Germinal center (tissue), 1 donor: ENCODE measurements at places on chromosomes 2 and 18.

DNA sequence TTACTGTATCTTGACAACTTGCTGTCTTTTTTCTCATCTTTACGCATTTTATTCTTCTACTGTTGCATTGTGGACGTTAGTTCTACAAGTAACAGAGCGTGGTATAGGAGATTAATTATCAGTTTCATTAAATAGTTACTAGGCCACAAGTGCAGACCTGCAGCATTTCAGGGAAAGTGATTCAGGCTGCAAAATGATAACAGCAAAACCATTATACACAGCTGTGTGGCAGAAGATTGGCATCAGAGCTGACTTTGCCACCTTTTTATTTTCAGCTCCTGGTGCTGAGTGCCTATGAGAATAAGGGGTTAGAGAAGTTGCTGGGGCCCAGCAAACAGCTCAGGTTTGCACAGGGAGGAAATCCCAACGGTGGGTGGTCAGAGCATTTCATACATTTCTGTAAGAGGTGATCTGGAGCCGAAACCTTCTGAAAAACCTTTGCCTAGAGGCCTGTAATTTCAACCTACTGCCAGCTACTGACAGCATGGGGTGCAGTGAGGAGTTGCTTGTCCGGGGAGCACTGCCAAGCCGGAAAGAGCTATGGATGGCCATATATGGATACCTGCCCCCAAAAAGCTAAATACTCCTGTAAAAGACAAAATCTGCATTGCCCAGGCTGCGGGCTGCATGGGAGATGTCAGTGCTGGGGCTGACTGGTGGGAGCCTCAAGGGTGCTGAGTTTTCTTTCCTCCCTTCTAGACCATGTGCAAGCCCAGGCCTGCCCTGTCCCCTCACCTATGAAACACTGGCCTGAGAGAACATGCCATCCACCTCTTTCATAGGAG lies 2.7 kb upstream of the CCBE1 start:
- DNase-seq, result no peak

DNA sequence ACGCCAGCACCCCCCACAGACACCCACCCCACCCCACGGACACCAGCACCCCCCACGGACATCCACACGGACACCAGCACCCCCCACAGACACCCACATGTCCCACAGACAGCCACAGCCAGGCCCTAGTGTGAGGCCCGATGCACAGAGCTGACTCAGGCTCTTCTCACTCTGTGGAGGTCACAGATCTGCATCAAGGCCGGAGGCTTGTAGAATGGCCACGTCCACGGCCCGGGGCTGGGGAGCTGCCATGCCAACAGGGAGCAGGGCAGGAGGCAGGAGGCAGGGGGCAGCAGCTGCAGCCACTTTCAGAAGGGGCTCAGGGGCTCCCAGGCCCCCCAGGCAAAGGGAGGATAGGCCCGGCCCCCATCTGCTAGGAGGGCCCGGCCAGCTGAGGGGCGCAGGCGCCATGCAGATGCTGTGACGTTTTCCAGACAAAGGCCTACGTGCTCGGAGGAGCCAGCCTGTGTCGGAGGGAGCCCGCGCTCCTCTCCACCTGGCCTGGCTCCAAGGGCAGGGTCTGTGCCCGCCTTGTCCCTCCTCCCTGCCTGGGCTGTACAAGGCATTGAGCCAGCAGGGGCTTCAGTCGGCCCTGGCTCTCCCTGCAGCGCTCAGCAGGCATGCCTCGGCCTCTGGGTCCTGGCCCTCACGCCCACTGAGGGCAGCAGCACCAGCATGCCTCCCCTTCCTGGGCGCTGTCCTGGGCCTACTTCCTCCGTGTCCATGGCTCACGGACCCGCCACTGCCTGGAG lies 249.0 kb downstream of the TWIST2 start:
- DNase-seq, result no peak

GRCh38 chr2:71474116-71474743 lies 20.9 kb downstream of the DYSF start:
- DNase-seq, result no peak

GRCh38 chr2:57802243-57802642 lies 244.4 kb upstream of the VRK2 start:
- DNase-seq, result no peak

DNA sequence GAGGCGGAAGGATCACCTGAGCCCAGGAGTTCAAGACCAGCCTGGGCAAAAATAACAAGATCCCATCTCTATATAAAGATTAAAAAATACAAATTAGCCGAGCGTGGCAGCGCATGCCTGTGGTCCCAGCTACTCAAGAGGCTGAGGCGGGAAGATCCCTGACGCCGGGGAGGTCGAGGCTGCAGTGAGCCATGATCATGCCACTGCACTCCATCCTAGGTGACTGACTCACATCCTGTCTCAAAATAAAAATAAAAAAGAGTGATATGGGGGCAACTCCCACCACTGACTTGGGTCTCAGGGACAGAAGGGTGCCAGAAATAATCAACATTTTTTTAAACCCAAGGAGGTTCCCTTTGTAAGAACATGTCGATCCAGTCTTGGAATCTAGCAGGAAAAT lies 37.6 kb downstream of the ZNF516 start:
- no peak for DNase-seq

- DNase-seq, result no peak
Observed at GRCh38 chr18:12001421-12001820, 20.1 kb downstream of the IMPA2 start.

- DNase-seq, result no peak
Observed at GRCh38 chr2:187627153-187627552, 72.9 kb upstream of the TFPI start.

DNA sequence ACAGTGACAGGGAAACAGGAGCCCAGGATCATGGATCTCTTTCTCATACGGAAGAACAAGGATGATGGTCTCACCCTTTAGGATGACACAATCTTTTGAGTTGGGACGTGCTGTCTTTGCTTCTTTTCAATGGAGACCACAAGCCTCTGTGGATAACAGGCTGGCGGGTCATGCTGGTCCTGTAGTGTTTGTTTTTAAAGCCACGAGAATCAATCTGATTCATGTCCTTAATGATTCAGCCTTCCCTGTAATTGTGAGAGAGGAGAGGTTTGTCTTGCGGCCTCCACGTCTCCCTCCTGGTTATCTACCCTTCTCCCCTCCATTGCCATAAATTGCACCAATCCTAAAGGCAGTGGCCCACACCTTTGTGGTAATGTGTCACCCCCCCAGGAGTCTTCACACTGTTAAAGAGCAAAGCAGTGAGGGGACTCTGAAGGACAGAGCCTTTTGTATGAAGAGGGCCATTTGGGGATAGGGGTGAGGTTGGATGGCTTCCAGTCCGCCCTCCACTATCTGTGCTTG lies 87.7 kb upstream of the TGFA start:
- no peak for DNase-seq

DNA sequence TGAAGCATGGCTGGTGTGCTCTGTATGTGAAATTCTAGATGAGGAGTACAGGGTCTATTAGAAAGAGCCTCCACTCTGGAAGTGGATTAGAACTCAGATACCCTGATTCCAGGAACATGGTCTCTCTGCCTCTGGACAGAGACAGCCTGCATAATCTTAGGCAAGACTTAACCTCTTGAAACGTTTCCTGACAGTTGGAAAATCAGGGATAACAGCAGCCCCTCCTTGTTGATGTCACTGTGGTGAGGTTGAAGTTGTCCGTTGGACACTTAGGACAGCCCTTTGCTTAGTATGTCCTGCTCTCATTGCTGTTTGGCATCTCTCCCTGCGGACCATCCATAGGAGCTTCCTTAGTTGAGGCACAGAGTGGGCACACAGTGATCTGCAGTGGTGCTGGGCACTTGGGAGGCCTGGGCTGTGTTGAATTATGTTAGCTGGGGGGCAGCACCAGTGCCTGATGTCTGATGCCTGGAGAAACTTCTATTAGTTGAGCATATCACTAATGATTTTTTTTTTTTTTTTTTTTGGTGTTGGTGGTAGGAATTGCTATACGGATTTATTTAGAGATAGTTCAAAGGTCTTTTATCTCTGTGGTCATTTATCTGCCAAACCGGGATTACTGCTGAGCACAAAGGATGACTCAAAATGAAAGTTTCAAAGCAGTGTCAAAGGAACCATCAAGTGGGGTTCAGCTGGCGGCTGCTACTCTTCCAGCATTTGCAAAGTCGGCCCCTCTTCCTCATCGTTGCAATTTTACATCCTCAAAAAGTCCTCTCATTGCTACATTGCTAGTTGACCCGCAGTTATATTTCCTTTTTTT lies 28.8 kb downstream of the SETBP1 start:
- DNase-seq, result peak; percentile 29

DNA sequence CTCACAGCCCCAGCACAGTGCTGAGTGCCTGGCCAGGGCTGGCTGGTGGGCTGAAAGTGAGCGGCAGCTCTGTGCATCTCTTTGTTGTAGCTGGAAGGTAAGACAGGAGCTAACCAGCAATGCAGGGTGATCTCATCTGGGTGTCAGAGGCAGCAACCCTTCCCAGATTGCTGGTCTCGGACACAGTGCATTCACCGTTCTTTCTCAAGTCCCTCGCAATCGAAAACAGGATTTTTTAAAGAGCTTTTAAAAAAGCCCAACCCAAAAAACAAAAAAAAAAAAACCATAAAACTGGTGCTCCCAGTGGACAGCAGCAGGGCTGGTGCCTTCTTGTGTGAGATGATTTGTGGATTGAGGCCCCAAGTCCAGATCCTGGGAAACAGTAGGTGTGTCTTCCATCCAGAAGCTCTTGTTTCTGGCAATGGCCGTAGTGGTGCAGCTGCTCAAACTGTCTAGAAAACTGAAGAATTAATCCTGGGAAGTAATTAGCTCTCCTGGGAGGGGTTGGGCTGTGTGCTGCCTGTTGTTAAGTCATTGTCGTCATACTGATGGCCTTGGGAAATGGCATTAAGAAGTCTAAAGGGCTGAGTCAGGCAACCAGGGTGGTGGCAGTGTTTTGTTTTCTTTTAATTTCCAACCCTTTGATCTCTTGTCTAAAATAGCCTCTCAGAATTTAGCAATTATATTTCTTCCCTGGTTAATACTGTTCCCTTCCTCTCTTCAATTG lies 156.7 kb downstream of the KLHL29 start:
- DNase-seq, result no peak

GRCh38 chr2:217208867-217209266 lies 349.0 kb upstream of the TNP1 start:
- DNase-seq, result no peak

GRCh38 chr2:38621018-38621417 lies 18.3 kb upstream of the HNRNPLL start:
- DNase-seq, result no peak

- no peak for DNase-seq
Observed at GRCh38 chr18:79241755-79242154, 154.0 kb upstream of the NFATC1 start.

DNA sequence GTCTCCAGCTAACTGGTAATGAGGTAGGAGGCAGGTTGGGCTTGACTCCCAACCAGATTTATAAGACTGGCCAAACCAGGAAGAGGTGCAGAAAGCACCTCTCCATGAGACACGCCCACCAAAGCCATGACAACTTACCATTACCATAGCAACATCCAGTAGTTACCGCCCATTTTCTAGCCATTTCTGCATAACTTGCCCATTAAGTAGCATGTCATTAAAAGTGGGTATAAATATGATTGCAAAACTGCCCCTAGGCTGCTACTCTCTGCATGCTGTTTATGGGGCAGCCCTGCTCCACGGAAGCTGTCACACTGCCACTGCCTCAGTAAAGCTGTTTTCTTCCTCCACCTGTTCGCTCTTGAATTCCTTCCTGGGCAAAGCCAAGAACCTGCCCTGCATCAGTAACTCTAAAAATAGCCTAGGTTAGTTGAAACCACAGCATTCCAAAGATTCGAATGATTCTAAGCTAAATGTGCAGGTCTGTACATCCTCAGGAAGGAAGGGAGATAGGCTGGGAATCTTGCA lies 131.9 kb downstream of the ATL2 start:
- no peak for DNase-seq

DNA sequence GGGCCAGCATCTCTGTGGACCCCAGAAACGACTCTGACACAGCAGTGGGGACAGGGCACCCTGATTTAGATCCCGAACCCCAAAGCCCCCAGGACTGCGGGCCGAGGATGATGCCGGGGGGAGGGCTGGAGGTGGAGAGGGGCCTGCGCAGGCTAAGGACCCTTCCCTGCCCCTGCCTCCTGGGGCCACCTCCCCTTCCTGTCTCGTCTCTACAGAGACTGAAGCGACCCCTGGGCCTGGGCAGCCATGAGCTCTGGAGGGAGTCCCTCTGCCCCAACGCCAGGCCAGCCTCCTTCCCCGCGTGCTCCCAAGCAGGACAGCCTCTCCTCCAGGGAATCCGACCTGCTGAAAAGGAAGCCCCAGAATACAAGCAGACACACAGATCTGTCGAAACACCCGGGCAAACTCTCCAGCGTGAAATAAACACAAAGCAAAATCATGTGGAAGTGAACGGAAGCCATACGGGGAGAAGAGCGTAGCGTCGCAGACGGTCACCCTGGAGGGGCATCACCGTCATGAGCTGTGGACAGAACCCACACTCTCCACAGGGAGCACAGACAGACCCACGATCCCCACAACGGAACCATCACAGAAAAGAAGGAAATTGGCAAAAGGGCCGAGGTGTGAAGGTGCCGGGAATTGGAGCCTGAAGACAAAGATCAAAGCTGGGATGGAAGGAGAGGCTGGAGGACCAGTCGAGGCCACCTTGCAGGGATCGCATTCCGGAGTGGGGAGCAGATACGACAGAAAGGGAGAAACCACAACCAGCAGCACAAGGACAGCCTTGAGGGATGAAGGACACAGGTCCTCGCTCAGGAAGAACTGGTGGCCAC lies 51.0 kb upstream of the CTDP1 start:
- no peak for DNase-seq

DNA sequence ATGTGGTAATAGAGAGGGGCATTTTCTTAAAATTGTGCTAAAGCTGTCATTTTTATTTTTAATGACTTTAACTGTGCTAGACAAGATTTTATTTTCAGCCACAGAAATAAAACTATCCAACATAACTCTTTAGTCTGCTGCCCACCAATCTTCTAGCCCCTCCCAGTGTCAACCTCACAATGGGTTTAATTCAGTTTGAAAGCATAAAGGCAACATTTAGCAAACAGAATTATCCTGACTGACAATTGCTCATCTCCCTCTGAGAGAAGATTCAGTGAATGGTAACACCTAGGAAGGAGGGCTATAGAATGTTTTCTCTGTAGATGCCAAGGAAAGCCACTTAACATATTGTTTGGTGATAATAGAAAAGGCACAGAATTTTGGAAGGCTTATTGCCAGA lies 5.2 kb downstream of the ERMN start:
- DNase-seq, result no peak

GRCh38 chr2:182628916-182629315 lies 87.1 kb upstream of the DNAJC10 start:
- no peak for DNase-seq
